ENCODE measurements at places on chromosomes 12 and 14.

DNA sequence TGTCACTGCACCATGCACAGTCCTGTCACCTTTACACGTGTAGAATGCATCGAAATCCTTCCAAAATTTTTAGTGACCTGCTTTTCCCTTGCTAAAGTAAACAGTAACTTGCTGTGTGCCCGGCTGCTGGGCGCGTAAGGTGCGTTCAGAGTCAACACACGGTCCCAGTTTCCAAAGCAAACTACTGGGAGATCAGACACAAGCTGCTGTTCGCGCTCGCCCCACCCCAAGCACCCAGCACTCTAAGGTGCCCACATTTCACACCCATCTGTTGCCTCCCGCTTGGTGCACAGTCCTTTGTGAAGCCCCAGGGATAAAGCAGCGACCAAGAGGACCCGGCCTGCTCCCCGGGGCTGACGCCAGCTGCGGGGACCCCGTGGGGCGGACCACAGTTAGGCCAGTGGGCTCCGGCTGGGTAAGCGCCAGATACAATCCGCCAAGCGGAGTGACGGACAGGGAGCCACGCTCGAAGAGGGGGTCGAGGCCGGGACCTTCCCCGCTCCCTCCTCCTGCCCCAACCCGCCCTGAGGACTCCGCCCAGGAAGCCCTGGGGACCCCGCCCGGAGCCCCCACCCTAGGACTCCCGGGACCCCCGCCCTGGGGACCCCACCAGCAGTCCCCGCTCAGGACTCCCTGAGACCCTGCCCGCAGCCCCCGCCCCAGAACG, 633 bp downstream of the STX2 start:
- no peak for DNase-seq

- DNase-seq = no peak
These were observed 54.0 kb upstream of the OAS1 start for GRCh38 chr12:112852810-112853209.

GRCh38 chr12:81758421-81759189, 545 bp downstream of the PPFIA2 start:
- DNase-seq = no peak

- DNase-seq = no peak
These were observed 116.4 kb downstream of the NUBPL start for GRCh38 chr14:31677630-31678029.

- no peak for DNase-seq
These were observed 580.2 kb downstream of the MED13L start for GRCh38 chr12:115697340-115697739.

DNA sequence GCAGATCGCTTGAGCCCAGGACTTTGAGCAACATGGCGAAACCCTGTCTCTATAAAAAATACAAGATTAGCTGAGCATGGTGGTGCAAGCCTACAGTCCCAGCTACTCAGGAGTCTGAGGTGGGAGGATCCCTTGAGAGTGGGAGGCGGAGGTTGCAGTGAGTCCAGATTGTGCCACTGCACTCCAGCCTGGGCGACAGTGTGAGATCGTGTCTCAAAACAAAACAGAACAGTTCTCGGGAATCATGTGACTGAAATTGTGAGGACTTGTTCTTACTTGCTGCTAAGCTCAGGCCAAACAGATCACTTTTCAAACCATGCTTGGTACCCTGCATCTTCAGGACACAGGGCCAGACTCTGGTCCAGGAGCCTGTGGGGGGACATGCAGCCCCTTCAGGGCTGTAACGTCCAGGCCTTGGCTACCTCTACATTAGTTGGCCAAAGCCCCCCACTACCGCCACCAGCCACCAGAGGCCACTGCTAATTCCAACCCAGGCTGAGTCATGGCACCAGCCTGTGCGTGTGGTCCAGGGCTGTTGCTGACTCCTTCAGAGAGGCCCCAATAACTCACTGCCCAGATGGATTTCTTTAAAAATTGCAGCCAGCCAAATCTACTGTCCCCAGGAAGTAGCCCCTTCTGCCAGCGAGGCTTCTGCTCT, 33.4 kb upstream of the SYNDIG1L start:
- no peak for DNase-seq

DNA sequence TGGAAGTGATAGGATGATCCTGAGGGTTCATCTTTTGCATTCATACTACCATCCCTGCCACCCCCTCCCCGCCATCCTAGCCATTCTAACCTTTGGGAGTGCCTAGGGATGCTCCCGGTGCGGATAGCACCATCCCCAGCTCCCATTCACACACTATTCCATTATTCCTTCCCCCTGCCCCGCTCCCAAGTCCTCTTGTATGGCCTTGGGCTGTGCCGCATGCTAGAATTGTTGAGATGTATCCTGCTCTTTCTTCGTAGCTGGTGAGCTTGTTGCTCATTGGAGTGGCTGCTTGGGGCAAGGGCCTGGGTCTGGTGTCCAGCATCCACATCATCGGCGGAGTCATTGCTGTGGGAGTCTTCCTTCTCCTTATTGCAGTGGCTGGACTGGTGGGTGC, 644 bp downstream of the TSPAN31 start:
- DNase-seq = no peak

DNA sequence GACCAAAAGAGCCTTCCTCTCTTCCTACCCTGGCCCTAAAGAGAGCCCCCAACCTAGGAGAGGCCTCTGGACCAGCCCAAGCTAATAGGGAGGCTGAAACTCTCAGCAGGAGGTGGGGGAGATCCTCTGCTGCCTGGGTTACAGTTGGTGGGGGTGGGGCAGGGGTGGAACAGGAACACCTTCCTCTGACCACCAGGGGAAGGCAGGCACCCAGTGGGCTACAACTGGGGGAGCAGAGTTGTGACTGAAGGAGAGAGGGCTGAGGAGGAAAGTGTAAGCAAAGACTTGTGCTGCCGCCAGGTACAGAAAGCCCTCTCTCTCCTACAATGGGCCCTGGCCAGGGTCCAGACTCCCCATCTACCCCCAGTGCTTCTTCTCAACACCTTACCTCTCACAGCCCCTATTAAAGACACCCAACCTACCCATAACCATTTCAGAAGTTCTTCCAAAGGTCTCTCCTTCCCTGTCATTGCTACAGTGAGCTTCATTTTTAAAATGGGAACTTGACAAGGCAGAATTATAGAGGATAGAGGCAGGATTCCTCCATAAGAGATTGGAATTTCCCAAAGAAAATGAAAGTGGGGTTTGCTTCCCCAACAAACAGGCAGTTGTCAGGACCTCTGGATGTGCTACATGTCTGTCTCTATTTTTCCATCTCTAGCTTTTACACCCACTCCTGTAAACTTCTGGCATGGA, 1.4 kb downstream of the MYO1A start:
- DNase-seq = no peak

GRCh38 chr12:58832920-58833319, 87.4 kb downstream of the LRIG3 start:
- DNase-seq = no peak

DNA sequence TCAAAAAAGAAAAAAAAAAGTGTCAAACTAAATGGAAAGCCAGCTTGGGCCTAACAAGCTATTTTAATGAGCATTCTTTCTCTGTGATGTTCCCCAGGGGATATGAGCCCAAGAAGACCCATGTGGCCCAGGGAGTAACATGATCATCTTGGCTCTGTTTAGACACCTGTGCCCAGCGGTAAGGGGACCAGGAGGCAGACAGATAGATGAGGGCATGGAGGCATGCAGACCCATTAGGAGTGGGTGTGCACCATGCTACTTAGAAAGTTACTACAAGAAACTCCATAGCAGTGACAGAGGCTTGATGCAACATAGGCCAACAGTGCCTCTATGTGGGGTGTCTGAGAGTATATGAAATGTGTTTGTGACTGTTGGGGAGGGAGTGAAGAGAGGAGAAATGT, 3.1 kb upstream of the CREBL2 start:
- DNase-seq = no peak

DNA sequence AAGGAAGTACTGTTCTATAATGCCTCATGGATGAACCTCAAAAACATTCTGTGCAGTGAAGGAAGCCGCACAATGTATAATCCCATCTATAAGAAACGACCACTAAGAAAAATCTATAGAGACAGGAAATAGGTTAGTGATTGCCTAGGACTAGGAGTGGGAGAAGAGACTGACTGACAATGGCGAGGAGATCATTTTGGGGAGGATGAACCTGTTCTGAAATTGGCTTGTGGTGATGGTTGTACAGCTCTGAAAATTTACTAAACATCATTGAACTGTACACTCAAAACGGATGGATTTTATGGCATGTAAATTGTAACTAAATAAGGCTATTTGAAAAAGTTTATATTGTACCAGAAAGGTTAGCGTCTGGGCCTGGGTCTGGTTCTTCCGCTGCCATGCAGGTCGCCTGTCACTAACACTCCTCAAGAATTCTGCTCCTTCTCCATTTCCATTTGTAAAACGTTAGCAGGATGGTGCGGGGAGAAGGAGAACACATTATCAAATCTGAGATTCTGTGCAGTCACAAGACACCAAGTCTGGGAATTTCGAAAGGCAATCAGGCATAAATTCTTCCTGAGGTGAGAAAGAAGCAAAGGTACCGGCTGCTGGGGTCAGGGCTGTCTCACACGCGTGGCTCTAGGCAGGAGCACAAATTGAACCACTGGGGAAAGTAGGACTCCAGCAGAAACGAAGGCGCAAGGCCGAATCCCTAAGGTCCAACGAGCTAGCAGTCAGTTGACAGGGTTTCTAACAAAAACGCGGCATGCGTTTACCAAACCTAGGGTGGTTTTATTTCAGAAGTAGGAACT, 845 bp upstream of the COCH start:
- DNase-seq = no peak

GRCh38 chr12:5593086-5593485, 161.2 kb downstream of the NTF3 start:
- no peak for DNase-seq

DNA sequence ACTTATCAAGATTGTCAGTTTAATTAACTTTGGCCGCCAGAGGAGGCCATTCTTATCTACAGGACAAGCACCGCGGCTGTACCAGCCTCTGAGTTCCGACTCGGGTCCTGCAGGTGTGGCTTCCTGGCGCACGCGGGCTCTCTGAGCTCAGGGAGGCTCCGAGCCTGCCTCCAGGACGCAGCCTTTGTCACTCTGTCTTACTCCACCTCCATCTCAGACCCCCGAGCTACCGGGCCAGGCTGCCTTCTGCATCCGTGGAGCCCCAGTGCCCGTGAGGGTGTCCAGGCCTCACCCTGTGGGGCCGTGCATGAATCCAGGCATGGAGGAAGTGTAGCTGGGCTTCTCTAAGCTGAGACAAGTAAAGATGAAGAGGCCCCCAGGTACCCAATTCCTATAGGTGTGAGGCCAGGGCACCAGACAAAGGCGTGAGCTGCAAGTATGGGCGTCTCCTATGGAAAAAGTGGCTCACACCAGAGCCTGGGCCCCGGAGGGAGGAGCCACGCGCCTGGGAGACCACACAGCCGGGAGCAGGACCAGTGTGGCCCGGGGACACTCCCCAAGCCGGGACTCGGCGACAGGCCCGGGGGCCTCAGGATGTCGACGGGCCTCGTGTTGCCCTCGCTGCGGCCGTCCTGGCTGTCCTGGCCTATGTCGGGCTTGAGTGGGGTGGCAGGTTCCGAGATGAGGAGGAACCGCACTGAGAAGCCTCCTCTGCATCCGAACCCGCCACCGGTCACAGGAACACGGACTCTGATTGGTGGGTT, 42.8 kb downstream of the NOC4L start:
- DNase-seq = no peak

- DNase-seq = no peak
These were observed 58.6 kb downstream of the TBX3 start for GRCh38 chr12:114625294-114625851.

DNA sequence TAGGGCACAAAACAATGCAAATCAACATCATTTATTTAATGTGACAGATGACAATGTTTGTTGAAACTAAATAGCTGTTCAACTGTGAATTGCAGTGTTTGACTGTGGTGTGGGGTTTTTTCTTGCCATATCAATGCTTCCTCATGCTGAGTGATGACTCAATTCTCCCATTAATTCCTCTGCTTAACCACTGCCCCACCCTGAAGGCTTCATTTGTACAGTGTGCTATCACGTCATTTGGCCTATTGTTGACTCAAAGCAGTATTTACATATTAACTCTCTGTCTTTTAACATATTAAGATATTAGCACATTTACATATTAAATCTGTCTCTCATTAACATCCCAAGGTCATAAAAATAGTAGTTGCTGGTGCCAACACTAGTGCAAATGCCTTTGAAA, 164.8 kb upstream of the NRXN3 start:
- no peak for DNase-seq

DNA sequence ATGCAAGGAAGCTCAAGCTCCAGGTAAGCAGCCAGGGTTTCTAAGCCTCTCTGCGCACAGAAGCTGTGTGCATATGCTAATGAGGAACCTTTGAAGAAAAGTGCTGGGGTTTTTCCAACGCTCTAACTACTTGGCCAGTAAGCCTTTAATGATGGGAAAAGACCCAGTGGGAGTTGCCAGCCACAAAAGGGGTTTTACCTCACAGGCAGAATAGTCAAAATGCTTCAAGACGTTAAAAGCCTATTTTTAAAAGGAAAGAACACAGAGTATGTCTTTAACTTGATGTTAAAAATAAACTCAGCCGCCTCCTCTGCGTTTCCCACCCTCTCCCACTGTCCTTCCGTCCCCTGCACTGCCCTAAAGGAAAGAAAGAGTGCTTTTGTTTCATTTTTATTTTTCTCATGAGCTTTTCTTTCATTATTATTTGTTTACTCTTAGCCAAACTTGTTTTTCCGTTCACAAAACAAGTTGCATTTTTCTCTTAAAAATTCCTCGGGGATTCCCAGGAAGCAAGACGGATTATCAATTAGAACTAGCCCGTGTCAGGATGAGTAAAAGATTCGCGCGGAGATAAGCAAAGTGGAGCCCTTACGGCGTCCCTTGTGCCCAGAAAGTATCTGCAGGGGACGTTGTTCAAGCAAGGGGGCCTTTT, 209.8 kb upstream of the NUDT4 start:
- DNase-seq = no peak

GRCh38 chr12:7369274-7369729, 65.4 kb downstream of the ACSM4 start:
- DNase-seq = no peak

DNA sequence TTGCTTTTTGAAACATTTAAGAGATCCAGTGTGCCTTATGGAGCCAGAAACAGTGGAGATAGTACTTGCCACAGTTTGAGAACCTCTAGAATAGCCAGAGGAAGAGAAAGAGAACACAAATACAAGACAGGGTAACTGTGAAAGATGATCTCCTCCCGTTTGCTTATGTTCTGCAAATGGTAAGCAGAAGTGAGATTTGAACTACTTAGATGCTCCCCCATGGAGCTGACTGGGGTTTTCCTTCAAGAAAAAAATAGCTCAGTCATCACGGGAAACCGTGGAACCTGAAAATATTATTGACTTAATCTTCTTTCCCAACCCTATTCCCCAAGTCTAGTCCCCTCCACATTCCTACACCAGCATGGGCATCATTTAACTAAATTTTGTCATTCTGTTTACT, 87.1 kb downstream of the KIF21A start:
- DNase-seq = no peak

- no peak for DNase-seq
These were observed 3.3 kb upstream of the TMEM117 start for GRCh38 chr12:43832463-43833168.

- DNase-seq = no peak
These were observed 124.8 kb upstream of the PTPRB start for GRCh38 chr12:70762000-70762399.

- DNase-seq = no peak
These were observed 6.2 kb upstream of the RNASE10 start for GRCh38 chr14:20499108-20499507.

- DNase-seq = no peak
These were observed 39.2 kb upstream of the EEA1 start for GRCh38 chr12:92968176-92968813.
